ENCODE measurements at places on chromosomes 11 and 22. TPM values are rescaled to one million over a fixed set of nuclear protein-coding genes. Genes with fewer than 3 reads are reported as not detected.

MAPK8IP2 gene
- 0.25 TPM for total RNA-seq

RTN4R gene
- 2.3 TPM for total RNA-seq

ADORA2A gene
- 3.0 TPM for total RNA-seq

OR5T1 gene
- not detected for total RNA-seq

OR5B21 gene
- total RNA-seq: not detected

All from dermis microvascular lymphatic vessel endothelial cell (primary cell).